ENCODE measurements at places on chromosomes 2 and 18. TPM values are rescaled to one million over a fixed set of nuclear protein-coding genes. Genes with fewer than 3 reads are reported as not detected.

The STPG4 gene
- total RNA-seq, result not detected

The UGT1A3 gene
- total RNA-seq, result not detected

The STK16 gene
- total RNA-seq, result 16.7 TPM

The FEV gene
- total RNA-seq, result not detected

The SERPINB7 gene
- total RNA-seq, result 0.27 TPM

The OTOS gene
- not detected for total RNA-seq

The FAM237A gene
- total RNA-seq, result not detected

The MC5R gene
- not detected for total RNA-seq

The ITPRIPL1 gene
- 3.4 TPM for total RNA-seq

The TYMS gene
- 1.1 TPM for total RNA-seq

The SMYD5 gene
- total RNA-seq, result 15.0 TPM

The CLEC4F gene
- total RNA-seq, result not detected

The MDH1B gene
- total RNA-seq, result 0.81 TPM

The PLGLB2 gene
- not detected for total RNA-seq

The VIT gene
- total RNA-seq, result 2.0 TPM

The RASGRP3 gene
- 5.9 TPM for total RNA-seq

The FSIP2 gene
- 1.6 TPM for total RNA-seq

The LTBP1 gene
- total RNA-seq, result 947 TPM

The TEX44 gene
- not detected for total RNA-seq

The MBP gene
- 54.1 TPM for total RNA-seq

The SRD5A2 gene
- not detected for total RNA-seq

The CSRNP3 gene
- total RNA-seq, result 3.4 TPM

The CPLX4 gene
- not detected for total RNA-seq

The ACYP2 gene
- total RNA-seq, result 11.5 TPM

The COPS8 gene
- total RNA-seq, result 123 TPM

The C2orf66 gene
- not detected for total RNA-seq

The ALK gene
- total RNA-seq, result 0.27 TPM

The PEX13 gene
- total RNA-seq, result 13.7 TPM

The DNAJC5G gene
- total RNA-seq, result not detected

Data from fibroblast of the aortic adventitia (primary cell).